MV-4-11 (cell line): ENCODE measurements at places on chromosomes 5 and 9.
A peak's percentile ranks its signal among the peaks of the same experiment; 100 is the strongest.

DNA sequence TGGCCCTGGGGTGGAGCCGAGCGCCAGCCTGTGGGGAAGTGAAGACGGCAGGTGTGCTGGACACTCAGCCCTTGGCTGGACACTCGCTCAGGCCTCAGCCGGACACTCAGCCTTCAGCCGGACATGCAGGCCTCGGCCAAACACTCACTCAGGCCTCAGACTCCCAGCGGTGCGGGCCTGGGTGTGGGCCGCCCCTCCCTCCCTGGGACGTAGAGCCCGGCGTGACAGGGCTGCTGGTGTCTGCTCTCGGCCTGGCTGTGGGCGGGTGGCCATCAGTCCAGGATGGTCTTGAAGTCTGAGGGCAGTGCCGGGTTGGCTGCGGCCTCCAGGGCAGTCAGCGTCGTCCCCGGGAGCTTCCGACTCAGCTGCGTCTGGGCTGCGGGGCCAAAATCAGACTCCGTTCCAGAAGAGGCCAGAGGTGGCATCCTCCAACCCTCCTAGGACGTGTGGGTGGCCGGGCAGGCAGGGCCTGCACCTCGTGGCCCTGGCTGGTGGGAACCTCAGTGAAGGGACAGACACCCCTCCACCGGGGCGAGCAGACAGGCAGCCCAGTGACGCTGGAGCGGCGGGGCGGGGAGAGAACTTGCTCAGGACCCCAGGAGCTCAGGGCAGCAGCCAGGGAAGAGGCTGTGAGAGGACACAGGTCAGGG lies 28.4 kb downstream of the SLC6A18 start:
- DNase-seq, result no peak

DNA sequence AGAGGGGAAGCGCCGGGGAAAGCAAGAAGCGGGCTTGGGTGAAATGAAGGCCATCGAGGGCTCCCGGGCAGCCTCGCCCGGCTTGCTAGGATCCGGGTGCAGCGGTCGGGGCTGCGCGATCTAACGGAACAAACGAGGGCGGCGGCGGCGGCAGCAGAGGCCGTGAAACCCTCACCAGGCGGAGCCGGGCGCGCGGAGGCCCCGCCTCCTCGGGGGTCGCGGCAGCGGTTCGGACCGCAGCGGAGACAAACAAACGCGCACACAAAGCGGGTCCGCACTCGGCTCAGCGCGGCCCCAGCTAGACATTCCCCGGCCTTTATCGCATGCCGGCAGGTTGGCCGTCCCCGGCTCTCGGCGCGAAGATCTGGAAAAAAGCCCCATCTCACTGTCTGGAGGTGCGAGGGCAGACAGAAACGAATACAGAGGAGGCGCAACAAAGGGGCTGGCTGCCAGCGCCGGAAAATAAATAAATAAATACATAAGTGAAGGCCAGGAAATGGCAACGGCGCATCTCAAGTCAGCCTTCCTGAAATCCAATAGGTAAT lies 10.5 kb upstream of the TRIM36 start:
- no peak for DNase-seq

- DNase-seq, result no peak
Observed at GRCh38 chr5:4995014-4995413, 145.1 kb upstream of the ADAMTS16 start.

DNA sequence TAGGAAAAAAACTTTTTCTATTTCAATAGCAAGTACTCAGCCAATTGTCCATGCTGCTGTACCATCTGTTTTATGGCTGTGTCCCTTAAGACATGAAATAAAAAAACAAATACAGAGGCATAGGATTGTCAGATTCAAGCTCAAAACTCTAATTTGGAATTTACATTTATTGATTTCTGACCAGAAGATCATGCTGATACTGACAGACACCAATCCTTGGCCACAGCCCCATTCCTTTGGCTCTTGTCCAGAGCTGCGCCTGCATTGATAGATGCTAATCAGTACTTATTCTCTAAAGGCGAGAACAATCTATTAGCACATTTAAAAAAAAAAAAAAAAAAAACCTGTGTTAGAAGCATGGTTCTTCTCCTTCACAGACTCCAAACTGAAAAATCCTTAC lies 384.6 kb downstream of the TMEM232 start:
- no peak for DNase-seq

DNA sequence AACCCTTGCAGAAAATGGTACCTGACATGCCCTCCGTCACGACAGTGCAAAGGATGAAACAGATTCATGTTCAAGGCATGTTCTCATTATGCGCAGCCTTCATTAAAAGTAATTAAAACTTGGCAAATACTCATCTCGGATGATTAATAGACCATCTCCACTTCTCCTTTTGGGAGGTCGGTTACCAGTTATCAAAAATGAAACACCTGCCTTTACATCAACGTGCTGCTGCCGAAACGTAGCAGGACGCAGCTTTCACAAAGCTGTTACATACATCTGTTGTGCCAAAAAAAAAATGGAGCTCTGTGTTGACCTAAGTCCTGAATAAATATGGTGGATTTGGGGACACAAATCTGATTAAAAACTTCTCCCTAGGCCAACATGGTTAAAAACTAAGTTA lies 75.7 kb downstream of the PTCH1 start:
- DNase-seq, result no peak

- no peak for DNase-seq
Observed at GRCh38 chr5:170442391-170442790, 53.2 kb upstream of the KCNMB1 start.

- no peak for DNase-seq
Observed at GRCh38 chr9:98806394-98807035, 955 bp upstream of the GALNT12 start.

- no peak for DNase-seq
Observed at GRCh38 chr9:70261131-70261870, 2.5 kb downstream of the SMC5 start.

- no peak for DNase-seq
Observed at GRCh38 chr5:12003680-12004079, 99.4 kb upstream of the CTNND2 start.

GRCh38 chr5:124998520-124998919 lies 252.1 kb upstream of the ZNF608 start:
- DNase-seq, result no peak

DNA sequence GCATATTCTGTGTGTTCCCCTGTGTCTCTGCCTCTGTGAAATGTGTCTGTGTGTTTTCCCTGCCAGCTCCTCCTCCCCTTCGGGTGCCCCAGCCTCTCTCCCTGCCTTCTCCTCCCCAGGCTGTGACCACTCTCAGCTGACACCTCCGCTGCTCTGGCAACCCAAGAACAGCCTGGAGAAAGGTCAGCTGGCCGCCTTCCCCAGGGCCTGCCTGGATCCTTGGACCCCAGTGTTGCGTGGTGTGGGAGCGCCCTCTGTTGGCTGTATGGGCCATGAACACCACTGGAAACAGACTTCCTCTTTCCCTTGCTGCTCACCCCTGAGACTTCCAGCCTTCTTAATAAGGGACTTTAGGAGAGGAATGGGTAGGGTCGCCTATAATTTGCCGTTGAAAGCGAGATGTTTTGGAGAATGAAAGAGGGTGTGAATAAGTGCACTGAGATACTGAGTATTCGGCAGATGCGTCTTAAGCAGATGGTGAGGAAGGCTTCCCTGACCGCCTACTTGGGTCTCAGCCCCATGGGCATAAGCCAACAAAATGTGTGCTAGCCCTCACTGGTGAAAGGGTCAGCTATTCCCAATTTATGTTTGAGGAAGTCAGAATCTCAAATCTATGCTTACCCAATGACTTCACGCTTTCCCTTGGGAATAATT lies 114.9 kb upstream of the TRIM32 start:
- peak; percentile 45 for DNase-seq

GRCh38 chr9:33752130-33752637 lies 43.2 kb upstream of the PRSS3 start:
- DNase-seq, result peak; percentile 59
